Hepatocyte (in vitro differentiated cells): ENCODE measurements at places on chromosomes 5 and 9.

- no peak for DNase-seq
These were observed 5.0 kb upstream of the EBF1 start for GRCh38 chr5:159104759-159105144.

- DNase-seq = no peak
These were observed 108.6 kb downstream of the PHF2 start for GRCh38 chr9:93684806-93685543.

DNA sequence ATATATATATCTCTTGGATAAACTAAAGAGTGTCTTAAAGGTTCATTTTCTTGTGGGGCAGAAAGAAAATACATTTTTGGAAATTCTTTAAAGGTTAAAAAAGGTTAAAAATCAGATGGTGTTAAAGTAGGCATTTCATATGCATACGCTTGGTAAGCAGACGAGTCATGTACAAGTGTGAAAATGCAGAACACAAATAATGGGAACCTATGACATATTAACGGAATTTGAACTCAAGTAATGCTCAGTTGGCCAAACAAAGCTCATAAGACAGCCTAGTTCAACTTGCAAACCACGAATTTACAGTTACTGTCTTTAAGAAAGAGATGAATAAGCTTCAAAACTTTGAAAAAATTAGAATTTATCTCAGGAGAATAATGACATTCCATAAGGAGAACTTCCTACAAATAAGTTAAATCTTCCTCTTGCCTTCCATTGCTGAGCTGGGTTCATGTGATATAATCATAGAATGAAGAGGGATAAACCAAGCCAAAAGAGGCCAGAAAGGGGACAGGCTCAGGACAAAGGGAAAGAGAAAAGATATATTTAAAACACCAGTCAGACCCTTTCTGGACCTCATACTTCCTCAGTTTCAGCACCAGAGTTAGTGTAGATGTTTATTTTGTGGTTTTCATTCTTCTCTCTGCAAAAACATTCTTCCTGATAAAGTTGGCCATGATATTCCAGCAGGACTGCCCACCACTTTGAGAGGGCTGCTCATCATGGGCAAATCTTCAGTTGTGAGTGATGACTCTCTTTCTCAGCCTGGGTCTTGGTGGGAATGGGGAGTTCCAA lies 256.7 kb upstream of the CD180 start:
- DNase-seq = no peak

- DNase-seq = no peak
These were observed 100.3 kb downstream of the ENTREP1 start for GRCh38 chr9:69425136-69425801.

DNA sequence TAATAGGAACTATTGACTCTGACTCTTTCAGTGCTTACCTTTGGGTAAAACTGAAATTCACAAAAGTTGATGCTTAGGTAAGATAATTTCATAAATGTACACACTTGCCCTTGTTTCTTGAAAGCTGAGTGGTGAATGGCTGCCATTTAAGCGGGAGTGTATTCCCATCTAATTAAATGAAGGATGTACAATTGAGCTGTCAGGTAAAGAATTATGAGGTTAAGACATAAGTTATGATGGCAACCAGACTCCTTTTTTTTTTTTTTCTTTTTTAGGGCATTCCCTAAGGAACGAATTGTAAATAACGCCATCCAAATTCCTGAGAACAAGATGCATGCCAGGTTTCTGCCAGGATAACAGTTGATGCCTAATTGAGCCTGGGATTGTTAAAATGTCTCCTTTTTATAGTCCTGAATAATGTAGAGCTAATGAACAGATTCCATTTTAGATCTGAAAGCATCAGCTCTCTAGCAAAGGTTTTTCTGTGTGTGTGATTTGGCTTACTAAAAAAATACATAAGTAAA lies 199.7 kb downstream of the ISL1 start:
- no peak for DNase-seq

DNA sequence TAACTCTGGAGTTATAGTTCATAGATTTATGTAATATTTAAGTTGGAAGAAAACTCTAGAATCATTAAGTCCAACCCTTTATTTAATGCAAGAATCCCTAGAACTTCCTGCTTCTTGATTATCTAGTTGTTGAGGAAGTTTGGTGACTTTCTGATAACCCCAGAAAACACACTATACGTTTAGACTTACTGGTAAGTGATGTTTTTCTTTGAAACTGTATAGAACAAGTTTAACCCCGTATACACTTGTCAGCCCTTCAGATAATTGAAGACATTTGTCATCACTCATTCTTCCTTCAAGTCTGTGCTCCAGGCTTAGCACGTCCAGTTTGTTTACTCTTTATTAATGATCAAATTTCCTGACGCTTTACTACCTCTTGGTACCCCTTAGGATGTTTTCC lies 9.0 kb downstream of the NDUFS4 start:
- no peak for DNase-seq

GRCh38 chr5:112641515-112642110 lies 96.1 kb upstream of the APC start:
- DNase-seq = no peak

- DNase-seq = no peak
These were observed 317.9 kb upstream of the ITGA1 start for GRCh38 chr5:52469835-52470234.
